Activated T-cell treated with anti-CD3 and anti-CD28 coated beads, Interleukin-2, amount 50 U/mL, for 1 hour (primary cell): ENCODE measurements at places on chromosomes 1 and 21.
A peak's percentile ranks its signal among the peaks of the same experiment; 100 is the strongest.

DNA sequence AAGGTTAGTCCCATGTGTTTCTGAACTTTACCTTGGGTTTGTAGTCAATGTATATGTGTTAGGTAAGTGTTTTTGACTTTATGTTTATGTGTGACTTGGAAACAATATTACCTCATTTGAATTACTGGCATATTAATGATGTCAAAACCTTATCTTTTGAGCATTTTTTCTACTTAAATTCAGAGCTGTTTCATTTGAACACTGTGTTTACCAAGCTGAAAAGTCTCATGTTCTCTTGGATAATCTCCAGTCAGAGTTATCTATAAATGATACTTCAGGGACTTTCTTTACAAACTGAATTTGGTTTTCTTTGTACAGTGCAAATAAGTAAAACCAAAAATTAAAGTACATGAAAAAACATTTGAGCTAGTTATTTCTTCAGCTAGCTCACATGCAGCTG lies 30.0 kb downstream of the ADAMTS1 start:
- no peak for DNase-seq

- DNase-seq: no peak
Measured at GRCh38 chr1:232477728-232478127, 152.2 kb downstream of the SIPA1L2 start.

DNA sequence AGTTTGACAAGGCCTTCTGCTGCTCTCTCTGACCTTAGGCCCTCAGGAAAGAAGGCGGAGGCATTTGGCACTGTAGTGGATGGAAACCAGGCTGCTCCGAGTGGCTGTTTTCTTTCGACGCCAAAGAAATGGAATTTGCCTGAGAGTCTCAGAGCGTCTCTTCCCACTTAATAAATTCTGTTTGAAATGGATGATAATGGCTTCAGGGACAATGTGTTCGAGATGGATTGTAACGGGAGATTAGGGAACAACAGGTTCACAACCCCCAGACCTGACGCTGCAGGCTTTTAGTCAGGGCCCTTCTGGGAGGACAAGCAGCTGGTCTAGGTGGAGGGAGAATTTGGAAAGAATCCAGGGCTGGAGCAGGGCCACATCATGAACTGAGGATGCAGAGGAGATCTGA lies 58.6 kb downstream of the TLR5 start:
- no peak for DNase-seq

DNA sequence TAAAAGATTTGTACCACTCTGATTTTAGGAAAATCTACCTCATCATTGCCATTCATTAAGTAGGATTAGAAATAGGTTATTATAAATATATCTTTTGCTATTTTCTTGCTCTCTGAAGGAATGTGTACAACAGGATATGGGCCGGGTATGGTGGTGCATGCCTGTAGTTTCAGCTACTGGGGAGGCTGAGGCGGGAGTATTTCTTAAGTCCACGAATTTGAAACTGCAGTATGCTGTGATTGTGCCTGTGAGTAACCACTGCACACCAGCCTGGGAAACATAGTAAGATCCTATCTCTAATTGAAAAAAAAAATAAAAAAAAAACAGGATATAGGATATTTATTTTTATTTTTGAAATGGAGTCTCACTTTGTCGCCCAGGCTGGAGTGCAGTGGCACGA lies 50.0 kb downstream of the CLIC4 start:
- no peak for DNase-seq

DNA sequence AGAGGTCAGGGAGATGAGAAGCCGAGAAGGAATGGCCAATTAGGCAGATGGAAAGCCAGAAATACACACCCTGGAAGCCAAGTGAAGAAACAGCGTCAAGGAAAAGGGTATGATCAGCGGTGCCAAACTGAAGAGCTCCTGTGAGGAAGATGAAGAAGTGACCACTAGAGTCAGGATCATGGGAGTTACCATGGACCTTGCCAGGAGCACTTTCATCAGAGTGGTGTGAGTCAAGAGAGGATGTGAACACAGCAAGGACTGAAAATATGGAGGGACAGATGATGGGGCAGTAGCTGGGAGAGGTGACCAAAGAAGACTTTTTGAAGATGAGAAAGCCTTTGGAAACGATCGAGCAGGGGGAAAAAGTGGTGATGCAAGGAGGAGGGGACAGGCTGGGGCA lies 50.4 kb downstream of the CD34 start:
- DNase-seq: no peak

GRCh38 chr1:90391126-90391525 lies 326.0 kb downstream of the BARHL2 start:
- DNase-seq: no peak

DNA sequence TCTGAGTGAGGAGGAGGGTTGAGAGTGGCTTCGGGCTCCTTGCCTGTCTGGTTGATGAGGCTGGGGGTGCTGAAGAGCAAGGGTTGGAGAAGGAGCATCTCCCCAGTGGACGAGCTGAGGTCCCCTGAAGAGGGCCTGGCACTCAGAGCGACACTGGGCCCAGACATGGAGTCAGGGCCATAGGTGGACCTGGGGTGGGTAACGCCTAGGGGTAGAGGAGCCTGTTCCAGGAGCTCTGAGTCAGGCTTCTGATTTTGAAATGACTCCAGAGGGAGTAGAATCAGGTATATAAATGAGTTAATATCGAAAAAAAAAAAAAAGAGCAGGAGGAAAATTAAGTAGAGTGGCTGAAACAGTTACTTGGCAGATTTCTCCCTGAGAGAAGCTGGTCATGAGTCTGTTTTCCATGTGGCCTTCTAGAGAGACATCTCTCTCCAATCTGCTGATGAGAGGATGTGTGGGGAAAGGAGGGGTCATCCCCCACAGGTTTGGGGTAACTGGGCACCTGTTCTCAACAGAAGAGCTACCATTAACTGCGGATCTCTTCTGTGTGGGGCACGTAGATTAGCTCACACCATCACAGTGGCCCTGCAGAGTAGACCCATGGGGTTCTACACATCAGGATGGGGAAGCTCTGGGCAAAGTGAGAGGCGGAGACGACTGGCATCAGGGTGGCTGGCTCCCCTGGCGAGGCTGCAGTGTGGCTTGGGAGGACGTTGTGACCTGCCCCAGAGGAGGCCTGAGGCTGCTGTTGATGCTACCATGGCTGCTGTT lies 115.5 kb downstream of the DHRS3 start:
- no peak for DNase-seq

DNA sequence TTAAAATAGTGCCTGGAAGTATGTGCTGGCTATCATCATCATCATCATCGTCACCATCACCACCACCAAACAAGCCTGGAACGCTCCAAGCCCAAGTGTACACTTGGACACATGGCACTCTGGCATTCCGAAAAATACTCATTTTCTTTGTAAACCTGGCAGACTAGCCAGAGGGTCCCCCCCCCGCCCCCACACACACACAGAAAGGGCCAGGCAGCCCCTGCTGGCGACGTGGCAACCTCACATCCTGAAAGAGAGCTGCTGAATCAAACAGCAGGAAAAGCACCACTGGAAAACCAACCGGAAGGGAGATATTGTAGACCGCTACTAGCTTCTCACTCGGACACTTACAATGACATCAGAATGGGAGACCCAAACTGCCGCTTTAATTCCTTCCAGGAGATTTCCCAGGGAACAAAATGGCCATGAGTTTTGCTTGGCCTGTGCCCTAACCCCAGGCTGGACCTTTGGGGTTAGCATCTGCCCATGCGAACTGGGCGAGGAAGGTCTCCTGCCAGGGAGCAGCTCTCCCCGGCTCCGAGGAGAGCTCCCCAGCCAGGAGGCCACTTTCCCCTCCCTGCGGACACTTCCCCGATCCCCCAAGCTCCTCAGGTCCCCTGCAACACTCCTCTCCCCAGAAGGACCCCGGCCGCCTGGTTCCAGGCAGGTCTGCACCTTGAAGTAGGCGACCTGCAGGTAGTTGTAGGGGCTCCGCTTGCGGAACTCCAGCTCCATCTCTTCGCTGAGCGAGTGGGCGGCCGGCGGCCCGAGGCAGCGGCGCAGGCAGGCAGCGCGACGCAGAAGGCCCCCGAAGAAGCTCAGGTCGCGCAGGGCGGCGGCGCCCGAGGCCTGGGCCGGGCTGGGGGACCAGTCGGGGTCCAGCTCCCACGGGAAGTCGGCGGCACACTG lies 742 bp downstream of the P3H1 start:
- DNase-seq: peak; percentile 33

- DNase-seq: no peak
Measured at GRCh38 chr1:27770293-27770830, 2.7 kb upstream of the STX12 start.

DNA sequence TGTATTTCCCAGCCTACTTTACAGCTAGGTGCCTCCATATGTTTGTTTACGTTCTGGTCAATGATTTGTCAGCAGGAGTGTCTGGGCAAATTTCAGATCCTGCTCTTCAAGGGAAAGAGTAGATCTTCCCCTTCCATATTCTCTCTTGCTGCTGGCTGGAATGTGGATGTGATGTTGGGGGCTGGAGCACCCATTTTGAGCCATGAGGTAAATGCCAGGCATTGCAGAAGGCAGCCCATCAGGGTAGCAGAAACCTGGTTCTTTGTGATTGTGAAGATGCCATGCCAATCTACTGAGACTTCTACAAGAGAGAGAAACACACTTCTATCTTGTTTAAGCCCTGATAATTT lies 25.1 kb downstream of the RUNX1 start:
- no peak for DNase-seq

DNA sequence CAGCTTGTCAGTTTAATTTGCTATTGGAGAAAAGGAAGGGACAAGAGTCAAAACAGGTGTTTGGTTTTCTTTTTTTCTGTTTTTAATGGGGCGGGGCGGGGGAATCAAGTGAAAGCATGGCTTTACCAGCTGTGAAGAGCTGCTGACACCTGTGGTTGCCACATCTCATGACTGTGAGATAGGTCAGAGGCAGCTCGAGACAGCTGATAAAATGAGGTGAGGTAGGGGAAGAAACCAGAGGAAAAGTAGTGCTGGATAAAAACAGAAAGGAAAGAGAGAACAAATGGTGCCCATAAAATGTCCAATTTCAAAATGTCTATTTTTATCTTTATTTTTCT lies 272.3 kb downstream of the NEGR1 start:
- no peak for DNase-seq

DNA sequence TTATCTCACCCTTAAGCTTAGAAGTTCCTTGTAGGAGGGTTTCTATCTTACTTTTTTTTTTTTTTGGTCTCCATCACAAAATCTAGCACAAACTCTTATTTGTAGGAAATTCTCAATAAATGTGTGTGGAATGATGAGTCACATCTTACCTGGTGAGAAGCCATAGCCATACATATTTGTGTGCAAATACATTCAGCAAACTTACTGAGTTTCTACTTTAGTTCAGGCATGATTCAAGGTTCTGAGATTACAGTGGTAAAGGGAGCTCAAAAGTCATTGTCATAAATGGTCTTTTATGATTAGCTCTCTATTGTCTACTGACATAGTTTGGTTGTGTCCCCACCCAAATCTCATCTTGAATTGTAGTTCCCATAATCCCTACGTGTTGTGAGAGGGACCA lies 193.1 kb upstream of the UBE2U start:
- DNase-seq: no peak

GRCh38 chr1:85566890-85567289 lies 13.7 kb upstream of the CCN1 start:
- no peak for DNase-seq

- DNase-seq: peak; percentile 26
Measured at GRCh38 chr1:167473761-167474160, 44.6 kb downstream of the CD247 start.

GRCh38 chr1:225883616-225884265 lies 1.6 kb upstream of the TMEM63A start:
- DNase-seq: no peak

GRCh38 chr1:31811605-31812004 lies 4.2 kb downstream of the SPOCD1 start:
- no peak for DNase-seq

- DNase-seq: no peak
Measured at GRCh38 chr1:152003846-152004442, 10.3 kb upstream of the S100A10 start.

DNA sequence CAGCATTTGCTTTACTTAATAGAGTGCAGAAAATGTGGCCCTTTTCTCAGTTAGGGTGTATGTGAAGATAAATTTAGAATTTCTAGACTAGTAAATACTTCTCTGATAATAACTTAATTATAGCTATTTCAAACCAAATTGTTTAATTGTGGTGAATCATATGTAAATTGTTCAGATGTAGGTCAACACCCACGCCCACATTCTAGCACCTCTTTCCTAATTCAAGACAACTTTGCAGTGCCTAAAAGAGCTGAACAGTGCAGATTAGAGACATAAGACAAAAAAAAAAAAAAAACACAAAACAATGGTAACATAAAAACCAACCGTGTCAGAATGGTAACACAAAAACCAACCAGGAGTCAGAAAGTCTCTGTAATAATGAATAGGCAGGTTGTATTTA lies 758.3 kb downstream of the USP25 start:
- DNase-seq: no peak

DNA sequence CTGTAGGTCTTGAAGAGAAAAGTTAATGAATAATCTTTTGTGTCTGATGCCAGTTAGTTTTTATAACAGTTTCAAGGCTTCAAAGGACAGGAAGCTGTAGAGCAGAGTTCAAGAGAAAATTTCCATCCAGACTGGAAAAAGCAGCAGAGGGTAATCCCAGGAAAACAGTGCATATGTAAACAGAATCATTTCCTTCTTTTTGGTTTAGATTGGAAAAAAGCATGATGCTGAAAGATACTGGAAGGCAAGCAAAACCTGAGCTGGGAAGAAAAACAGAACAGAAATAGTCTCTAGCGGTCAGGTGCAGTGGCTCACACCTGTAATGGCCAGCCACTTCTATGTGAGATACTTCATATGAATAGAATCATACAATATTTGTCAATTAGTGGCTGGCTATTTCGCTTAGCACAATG lies 71.9 kb downstream of the ZSWIM5 start:
- DNase-seq: no peak

DNA sequence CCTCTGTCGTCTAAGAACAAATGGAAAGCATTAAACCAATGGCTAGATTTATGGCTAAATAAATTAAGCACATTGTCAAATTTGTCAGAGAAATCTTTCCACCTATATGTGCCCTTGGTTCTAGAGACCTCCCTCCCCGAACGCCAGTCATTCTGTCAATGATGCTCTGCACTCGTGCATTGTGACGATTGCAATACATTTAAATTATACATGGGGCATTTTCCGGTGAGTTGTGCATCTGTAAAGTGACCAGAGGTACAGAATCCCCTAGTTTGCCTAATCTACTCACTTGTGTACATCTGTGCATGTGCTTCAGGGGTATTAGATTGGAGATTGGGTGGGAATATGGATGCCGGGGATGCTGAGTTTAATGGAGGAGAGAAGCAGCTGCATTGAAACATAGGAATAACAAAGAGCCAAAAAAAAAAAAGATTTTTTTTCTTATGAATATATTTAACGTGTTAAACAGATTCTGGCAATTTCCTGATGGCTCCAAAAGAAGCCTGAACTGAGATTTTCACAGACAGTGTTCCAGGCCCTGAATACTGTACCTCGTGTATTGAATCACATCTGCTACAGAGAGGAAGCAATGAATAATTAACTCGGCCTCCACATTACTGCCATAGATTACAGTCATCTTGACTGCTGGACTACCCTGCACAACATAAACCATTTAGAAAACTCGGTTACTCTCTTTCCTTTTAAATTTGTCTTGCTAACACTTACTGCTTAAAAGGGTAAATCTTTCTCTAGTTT lies 149.0 kb upstream of the C1orf87 start:
- DNase-seq: no peak

- no peak for DNase-seq
Measured at GRCh38 chr1:64488862-64489261, 18.9 kb downstream of the CACHD1 start.

GRCh38 chr1:4500441-4500840 lies 154.0 kb upstream of the AJAP1 start:
- DNase-seq: no peak
